H4 (cell line): ENCODE measurements at places on chromosomes 4 and X. TPM values are rescaled to one million over a fixed set of nuclear protein-coding genes. Genes with fewer than 3 reads are reported as not detected.

Gene ADAMTS3
- total RNA-seq = 6.4 and 7.6 TPM in 2 replicates

Gene NSG1
- 7.5 and 8.9 TPM in 2 replicates for total RNA-seq

Gene CYTL1
- total RNA-seq = 103 and 104 TPM in 2 replicates

Gene MTNR1A
- 0.33 TPM in 1 of 2 replicates, not detected in the other for total RNA-seq

Gene FAM47A
- total RNA-seq = not detected in 2 replicates

Gene ANXA10
- 1.7 and 3.6 TPM in 2 replicates for total RNA-seq
